Activated naive CD8-positive, alpha-beta T cell treated with anti-CD3 and anti-CD28 coated beads for 36 hours (primary cell): ENCODE measurements at places on chromosomes 2 and 18. TPM values are rescaled to one million over a fixed set of nuclear protein-coding genes. Genes with fewer than 3 reads are reported as not detected.

DNA sequence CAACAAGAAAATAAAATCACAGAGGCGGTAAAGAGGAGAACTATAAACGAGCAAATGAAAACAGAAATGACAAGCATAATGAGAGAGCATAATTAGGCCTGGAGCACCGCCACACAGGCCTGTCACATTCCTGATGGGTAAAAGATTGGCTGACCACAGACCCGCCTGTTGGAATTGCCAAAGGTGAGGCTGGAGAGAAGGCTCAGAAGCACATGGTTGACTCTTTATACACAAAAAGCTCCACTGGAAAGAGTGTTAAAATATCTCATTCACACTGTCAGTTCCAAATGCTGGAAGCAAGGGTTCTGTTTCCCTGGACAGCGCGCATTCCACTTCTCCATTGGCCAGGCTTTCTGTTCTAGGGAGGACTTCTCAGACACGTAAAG is 5.9 kb upstream of the LGALSL start:
- DNase-seq = no peak

- DNase-seq = no peak
Measured at GRCh38 chr2:134663451-134664450, 55.0 kb downstream of the TMEM163 start.

DNA sequence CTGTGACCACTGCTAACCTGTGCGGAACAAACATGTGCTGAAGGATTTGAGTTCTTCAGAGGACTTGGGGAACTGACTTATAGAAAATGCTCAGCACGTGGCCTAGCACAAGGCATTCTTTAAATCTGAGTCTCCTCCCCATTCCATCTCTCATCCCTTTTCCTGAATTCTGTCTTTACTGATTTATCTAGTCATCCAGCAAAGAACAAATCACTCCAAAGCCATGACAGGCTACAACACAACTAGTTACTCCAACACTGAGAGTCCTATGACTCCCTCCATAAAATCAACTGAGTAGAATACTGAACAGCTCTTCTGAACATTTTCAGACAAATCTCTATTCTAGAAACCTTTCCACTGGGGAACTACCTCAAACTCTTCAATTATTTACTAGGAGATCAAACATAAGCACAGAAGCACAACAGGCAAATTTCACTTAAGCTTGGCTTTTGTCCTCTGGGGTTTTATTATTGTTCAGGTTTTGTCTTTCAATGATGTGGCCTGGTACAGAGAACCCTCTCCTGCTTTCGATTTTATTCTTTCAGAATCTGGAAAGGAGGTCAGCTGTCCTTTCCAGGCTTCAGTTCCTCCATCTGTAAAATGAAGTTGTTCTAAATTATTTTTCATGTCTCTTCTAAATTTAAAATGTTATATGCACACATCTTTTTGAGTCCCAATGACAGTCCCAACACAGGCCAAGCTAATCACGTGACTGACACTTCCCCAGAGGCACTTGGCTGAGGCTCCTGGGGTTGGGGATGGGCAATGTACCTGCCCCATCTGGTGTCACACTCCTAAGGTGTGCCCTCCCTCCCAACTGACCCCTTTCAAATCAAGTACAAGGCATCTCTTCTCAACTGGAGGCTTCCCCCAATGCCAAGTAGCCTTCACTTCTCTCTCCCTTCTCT is 31.8 kb downstream of the RNU4ATAC start:
- DNase-seq = no peak

DNA sequence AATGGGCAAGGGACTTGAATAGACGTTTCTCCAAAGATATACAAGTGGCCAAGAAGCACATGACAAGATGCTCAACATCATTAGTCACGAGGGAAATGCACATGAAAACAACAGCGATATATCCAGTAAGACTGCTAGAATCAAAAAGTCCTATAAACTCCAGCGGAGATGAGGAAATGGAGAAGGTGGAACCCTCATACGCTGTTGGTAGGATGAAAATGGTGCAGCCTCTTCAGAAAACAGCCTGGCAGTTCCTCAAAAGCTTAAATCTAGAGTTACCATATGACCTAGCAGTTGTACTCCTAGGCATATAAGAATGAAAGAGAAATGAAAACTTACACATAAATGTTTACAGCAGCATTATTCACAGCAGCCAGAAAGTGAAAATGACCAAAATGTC is 48.1 kb downstream of the HPCAL1 start:
- no peak for DNase-seq

GRCh38 chr18:45286431-45286830 is 328.8 kb upstream of the SLC14A2 start:
- DNase-seq = no peak

DNA sequence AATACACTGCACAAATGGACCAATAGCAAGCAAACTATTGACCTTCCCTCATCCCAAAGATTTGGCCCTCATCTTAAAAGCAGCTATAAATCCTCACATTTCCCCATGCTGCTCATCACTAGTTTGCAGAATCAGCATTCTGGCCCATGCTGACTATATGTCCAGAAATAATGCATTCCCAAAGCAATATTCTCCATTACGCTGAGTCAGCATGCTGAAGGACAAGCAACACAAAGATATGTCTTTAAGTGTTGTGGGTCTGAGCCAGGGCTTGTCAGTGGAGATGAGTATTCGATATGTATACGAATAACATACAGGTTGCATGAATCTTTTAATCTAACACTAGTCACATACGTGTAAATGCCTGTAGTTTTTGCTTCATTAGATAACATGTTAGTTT is 1045.0 kb upstream of the DDX18 start:
- DNase-seq = no peak

- DNase-seq = no peak
Measured at GRCh38 chr18:25597476-25597875, 245.5 kb upstream of the ZNF521 start.

GRCh38 chr18:54742659-54743604 is 85.3 kb upstream of the RAB27B start:
- no peak for DNase-seq

DNA sequence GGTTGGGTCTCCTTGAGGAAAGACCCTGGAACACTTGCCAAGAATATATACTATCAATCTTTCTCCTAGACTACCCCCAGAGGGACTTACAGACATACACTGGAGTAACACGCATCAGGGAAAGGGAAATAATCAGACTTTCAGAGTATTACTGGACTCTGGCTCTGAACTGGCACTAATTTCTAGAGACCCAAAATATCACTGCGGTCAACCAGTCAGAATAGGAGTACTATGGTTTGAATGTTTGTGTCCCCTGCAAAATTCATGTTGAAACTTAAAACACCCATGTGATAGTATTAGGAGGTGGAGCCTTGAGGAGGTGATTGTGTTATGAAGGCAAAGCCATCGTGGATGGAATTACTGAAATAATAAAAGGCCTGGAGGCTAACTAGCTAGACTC is 323.7 kb downstream of the EN1 start:
- no peak for DNase-seq

DNA sequence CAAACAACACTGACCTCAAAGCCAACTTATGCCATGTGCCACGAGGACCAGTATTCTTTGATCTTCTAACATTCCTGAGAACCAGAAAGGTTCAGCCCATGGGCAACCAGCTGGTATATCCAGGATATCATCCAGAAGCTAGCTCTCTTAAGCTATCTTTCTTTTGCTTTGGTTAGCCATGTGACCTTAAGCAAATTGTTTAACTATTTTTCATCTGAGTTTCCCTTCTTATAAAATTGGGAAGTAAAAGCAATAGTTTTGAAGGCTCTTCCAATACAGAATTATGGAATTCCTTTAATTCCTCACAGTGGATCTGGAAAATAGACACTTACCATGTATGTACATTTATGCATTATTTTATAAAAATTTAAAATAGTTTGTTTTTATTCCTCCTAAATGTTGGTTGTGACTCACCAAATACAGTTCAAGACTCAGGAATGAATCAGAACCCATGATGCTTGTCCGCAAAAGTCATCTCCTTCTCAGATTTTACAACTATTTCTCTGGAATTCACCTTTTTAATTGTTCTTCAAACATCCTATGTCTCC is 435.7 kb downstream of the ZEB2 start:
- no peak for DNase-seq

- DNase-seq = peak; percentile 39
Measured at GRCh38 chr2:27095745-27096651, 9.4 kb downstream of the KHK start.

DNA sequence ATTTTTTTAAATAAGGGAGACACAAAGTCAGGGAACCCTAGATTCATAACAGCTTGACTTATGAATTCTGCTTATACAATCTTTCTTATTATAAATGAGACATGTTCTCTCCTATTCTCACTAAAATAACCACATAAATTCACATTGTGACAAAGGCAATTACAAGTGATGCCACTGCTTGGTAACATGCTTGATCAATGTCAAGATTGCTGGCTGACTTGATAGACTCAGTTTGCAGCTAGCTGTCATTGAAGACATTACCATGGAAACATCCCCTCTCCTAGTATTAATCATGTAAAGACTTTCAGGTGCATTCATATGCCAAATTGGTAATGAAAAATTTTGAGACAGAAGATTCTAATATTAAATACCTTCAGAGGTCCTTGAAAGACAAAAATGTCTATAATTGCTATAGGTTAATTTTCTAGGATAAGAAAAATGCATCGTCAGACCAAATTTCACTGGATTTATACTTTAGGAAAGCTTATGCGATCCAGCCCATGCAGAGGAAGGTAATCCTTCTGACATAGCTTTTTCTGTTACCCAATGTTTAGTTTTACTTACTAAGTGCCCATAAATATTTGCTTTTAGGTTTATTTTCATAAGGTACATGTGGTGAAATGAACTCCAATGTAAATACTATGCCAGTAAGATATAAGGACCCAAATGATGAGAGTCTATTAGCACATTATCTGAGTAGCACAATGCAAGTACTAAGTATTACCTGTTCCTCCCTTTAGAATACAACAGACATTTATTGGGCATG is 32.6 kb upstream of the ENOSF1 start:
- DNase-seq = no peak

- no peak for DNase-seq
Measured at GRCh38 chr18:8813611-8814010, 108.3 kb downstream of the MTCL1 start.

- no peak for DNase-seq
Measured at GRCh38 chr18:70461323-70462077, 172.7 kb downstream of the SOCS6 start.

- no peak for DNase-seq
Measured at GRCh38 chr18:28794459-28795245, 617.7 kb upstream of the CDH2 start.

DNA sequence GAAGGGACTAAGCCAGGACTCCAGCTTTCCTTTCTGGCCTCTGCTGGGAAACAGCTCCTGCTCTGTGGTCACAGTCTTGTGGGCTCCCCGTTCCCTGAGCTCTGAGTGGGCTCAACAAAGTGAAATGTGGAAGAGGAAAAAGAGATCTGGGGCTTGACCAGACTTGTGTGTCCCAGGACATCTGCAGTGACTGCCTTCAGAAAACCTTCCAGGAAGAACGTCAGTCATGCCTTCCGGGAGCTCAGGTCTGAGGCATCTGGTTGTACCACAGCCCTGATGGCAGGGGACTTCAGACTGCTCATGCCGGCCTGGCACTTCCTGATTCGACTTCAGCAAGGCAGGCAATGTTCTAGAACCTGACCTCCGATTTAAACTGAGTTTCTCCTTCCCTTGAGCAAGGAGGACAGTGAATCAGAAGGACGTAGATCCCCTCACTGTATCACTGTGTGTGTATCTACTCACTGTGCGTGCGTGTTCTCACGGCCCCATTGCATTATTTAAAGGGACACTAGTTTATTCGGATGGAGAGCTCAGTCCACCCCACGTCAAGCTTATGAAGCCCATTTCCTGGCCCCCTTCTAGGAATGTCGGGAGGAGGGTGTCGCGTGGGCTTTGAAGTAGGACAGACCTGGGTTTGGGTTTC is 548 bp upstream of the FBLN7 start:
- no peak for DNase-seq

DNA sequence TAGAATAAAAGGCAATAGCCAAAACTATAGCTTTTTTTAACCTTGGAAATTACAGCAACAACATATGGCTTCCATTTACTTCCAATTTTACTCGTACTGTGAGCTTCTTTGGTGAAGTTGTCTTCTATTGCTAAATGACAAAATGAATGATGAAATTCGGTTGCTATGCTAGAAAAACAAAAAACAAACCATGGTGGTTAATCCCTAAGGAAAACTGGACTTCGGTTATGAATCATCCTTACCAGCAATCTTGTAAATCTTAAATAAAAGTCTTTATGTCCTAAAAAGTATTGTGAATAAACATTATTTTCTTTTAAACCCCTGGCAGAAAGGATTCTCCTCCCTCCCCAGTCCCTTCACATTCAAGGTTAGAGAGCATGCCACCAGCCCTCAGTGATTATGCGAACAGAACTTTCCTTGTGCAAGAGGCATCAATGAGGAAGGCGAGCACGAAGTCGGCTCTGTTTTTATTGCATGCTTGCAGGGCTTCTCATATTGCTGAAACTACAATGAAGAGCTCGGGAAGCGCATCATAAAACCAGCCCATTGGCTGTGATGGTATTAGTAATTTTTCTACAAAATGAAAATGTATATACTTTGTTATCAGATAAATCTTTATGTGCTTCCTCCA is 62.9 kb downstream of the ZNF521 start:
- no peak for DNase-seq

- no peak for DNase-seq
Measured at GRCh38 chr2:198498516-198498915, 694.1 kb downstream of the PLCL1 start.

- DNase-seq = no peak
Measured at GRCh38 chr2:238947920-238948710, 100.2 kb downstream of the TWIST2 start.

- DNase-seq = no peak
Measured at GRCh38 chr2:183474912-183475695, 350.9 kb downstream of the NUP35 start.

GRCh38 chr2:165833156-165833555 is 39.1 kb upstream of the GALNT3 start:
- DNase-seq = no peak

The CYTIP gene
- 302 TPM for total RNA-seq

The ATOH8 gene
- total RNA-seq = not detected

The APLF gene
- 2.7 TPM for total RNA-seq

The PTPRN gene
- 1.7 TPM for total RNA-seq

The LIPG gene
- total RNA-seq = 0.45 TPM

The POMC gene
- 6.3 TPM for total RNA-seq
